Type B pancreatic cell (in vitro differentiated cells): ENCODE measurements at places on chromosomes 5 and 9.

GRCh38 chr9:72931437-72931836, 21.4 kb downstream of the ALDH1A1 start:
- DNase-seq = no peak

GRCh38 chr5:179836225-179837019, 15.7 kb downstream of the SQSTM1 start:
- no peak for DNase-seq

DNA sequence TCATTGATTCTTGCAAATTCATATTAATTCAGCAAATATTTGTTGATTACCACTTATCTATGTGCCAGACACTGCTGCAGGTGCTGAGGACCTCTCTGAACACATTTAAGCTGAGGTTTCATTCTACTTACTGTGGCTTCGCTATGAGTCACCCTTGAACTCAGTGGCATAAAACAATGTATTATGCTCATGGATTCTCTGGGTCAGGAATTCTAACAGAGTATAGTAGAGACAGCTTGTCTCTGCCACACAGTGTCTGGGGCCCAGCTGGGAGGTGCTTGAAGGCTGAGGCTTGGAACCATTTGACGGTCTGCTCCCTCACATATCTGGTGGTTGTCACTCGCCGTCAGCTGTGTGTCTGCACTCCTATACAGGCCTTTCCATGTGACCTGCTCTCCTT, 124.3 kb upstream of the NR3C1 start:
- no peak for DNase-seq

DNA sequence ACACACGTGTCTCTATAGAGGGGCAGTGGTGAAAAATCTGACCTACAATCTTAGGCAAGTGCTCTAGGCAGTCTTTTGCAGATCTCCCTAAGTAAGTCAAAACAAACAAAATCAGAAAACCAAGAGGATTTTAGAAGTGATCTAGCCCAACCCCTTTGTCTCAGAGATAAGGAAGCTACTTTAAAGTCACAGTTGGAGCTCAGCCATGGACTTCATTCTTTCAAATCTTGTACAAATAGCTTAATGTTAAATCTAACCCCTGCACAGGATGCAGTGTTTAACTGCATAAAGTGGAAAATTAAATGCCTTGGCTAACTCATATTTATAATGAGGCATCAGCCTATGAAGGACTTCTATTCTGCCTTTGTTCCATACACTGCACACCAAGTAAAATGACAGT, 135.1 kb upstream of the RFX3 start:
- DNase-seq = no peak

- no peak for DNase-seq
Measured at GRCh38 chr9:19379283-19379682, 753 bp downstream of the RPS6 start.

GRCh38 chr5:903756-904096, 11.0 kb downstream of the TRIP13 start:
- no peak for DNase-seq

DNA sequence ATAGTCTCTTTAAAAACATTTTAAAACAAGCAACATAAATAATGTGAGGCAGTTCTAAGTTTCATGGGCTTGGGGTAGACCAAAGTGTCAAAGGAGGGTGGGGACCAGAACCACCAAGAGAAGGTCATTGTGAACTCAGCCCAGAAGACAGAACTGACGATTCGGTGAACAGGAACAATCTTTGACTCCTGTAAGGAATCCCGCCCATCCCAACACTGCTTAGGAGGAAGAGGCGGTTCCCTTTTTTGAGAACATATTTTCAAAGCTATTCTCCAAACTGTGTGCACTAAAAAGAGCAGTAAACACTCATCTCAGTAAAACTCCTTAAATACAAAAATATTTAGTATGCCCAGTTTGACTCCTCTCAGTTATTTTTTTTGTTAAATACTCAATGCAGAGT, 176.5 kb upstream of the TLE4 start:
- DNase-seq = no peak

DNA sequence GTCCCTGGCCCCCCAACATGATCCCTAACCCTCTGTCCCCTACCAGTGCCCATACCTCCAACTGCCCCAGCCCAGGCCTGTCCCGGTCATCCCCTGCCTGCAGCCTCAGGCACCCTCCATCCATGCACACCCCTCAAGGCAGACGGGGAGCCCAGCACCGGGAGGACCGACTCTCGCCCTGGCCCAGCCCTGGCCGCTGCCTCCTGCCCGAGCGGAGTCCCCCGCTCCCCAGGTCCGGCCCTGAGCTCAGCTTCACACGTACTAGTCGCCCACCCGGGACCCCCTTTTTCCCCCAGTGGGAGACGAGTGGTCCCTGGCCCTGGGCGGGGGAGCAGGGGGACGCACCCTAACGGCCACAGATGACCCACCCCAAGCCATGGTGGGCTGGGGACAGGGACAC, 49.0 kb upstream of the UBAC1 start:
- no peak for DNase-seq

GRCh38 chr9:110835404-110835803, 166.8 kb downstream of the MUSK start:
- DNase-seq = no peak

DNA sequence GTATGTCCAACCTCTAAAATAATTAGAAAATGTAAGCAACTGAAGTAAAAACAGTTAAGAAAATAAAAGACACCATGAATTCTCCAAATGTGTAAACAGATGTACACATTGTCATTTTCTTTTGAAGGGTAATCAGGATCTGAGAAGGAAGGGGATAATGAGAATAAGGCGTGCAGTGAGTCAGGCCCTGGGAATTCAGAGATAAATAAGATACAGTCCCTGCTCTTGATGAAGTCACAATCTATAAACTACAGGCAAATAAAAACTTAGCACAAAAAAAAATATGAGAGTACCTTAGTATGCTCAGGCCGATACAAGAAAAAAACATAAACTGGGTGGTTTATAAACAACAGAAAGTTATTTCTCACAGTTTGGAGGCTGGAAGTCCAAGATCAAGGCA, 315.3 kb downstream of the DNAH5 start:
- no peak for DNase-seq

- DNase-seq = no peak
Measured at GRCh38 chr5:102796498-102796897, 41.4 kb downstream of the PAM start.

DNA sequence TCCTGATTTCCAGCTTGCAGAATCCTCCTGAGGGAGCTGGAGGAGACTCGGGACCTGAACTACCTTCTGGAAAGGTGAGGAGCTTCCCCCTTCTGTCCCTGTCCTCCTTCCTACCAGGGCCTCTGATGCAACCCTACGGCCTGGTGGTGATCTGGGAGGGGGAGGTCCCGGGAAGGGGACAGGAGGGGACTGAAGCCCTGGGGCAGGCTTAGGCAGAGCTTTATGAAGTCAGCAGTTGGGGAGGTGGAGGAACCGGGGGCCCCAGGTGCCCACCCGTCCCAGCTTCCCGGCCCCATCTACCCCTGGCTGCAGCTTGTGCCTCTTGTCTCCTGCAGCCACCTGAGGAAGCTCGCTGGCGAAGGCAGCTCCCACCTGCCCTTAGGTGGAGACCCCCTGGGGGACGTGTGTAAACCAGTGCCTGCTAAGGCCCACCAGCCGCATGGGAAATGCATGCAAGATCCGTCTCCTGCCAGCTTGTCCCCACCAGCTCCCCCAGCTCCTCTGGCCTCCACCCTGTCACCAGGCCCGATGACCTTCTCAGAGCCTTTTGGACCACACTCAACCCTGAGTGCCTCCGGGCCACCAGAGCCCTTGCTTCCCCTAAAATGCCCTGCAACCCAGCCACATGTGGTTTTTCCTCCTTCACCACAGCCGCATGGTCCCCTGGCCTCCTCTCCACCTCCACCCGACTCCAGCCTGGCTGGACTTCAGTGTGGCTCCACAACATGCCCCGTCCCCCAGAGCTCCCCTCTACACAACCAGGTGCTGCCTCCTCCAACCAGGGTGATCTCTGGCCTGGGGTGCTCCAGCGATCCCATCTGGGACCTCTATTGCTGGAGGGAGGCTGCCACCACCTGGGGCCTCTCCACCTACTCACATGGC, 2.1 kb downstream of the SPATA31E1 start:
- DNase-seq = peak; percentile 56

GRCh38 chr9:114081441-114082016, 3.4 kb upstream of the AMBP start:
- DNase-seq = no peak

DNA sequence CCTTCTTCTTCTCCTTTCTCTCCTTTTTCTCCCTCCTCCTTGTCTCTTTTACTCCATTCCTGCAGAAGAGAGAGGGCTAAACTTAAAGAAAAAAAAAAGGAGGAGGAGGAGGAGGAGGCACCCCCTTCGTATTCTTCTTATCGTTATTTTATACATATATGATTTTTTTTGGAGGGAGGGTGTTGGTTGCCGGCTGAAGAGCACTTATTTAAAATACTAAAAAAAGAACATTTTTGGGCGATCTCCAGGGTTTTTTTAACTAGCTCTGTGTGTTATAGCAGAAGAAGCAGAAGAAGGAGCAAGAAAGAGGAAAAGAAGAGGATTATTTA, 381 bp downstream of the NR2F1 start:
- DNase-seq = no peak

DNA sequence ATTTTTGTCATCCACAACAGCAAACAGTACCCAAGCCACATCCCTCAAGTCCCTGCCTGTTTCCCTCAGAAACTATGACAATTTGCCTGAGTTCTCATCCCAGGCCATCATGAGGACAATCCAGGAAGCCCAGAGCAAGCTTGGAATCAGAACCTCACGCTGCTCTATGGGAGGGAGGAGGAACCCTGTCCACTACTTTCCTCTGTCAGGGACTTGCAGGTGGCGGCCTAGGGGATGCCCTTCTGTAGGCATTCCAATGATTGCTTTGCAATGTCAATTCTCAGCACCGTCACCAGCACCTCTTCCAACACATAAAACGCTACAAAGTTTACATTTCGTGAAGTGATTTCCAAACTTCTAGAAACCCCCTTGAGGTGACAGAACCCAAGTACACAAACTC, 170.4 kb upstream of the FSTL4 start:
- peak; percentile 42 for DNase-seq

DNA sequence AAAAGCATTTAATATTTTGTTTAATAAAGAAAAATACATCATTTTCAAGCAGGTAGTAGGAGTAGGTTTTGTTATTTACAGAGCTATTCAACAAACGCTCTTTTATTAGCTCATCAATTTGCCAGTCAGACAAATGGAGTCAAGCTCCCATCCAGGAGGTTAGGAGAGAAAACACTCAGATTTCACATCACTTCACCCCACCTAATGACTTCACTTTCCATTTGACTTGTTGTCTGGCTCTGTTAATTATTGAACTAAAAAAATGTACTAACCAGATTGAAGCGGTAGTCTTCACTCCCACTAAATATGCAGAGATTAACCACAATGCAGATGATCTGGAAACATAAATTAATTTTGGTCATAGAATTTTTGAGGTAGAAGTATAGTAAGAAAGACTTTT, 193.6 kb upstream of the VCAN start:
- no peak for DNase-seq

DNA sequence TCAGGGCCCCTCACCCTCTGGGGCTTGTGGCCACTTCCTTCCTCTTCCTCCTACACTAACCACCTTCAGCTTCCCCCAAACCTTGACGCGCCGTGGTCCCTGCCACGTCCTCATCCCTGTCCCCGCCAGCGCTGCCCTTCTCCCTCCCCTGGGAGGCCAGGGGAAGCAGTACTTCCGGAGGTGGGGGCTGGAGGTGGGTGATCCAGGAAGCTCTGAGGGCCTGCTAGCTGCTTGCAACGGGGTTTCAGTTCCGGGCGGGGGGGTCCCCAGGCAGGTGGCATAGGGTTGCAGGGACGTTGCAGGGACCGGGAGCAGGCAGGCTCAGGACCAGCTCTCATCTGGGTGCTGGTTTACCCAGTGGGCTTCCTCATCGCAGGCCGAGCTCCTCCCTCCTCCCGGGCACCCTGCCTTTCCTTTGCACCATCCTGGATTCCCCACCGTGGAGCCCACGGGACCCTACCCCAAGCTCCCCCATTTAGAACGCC, 70.0 kb downstream of the RXRA start:
- no peak for DNase-seq

- DNase-seq = no peak
Measured at GRCh38 chr5:95959888-95960666, 1.6 kb downstream of the ELL2 start.

DNA sequence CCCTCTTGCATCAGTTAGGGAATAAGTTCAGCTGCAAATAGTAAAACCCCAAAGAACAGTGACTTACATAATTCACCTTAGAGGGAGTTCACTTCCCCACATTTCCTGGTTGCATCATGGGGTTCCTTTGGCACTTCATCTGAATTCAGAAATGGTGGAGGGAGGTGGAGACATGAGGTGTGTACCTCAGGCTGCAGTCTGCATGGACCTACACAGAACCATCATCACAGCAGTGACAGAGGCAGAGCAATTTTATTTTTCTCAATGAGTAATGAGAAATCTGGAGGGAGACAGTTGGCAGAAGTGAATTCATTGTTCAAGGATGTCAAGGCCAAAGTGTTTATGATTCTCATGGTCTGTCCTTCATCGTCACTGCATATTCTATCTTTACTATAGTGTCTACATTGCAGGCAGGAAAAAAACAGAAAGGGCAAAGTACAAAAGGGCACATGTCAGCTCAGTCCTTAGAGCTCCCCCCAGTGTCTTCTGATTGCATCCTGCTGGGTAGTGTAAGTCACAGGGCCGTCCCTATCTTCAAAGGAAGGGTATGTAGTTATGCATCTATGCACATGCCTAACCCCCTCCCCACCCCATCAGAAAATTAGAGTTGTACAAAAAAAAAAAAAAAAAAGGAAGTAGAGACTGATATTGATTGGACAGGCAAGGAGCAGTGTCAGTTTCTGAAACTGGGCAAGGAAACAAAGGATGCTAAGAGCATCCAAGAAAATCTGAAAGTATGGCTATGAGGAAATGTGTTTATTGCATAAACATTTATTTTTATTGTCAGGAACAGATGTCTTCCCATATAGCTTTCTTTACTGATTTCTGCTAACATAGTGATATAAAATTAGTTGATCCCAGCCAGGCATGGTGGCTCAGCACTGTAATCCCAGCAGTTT, 132.7 kb upstream of the APC start:
- no peak for DNase-seq

DNA sequence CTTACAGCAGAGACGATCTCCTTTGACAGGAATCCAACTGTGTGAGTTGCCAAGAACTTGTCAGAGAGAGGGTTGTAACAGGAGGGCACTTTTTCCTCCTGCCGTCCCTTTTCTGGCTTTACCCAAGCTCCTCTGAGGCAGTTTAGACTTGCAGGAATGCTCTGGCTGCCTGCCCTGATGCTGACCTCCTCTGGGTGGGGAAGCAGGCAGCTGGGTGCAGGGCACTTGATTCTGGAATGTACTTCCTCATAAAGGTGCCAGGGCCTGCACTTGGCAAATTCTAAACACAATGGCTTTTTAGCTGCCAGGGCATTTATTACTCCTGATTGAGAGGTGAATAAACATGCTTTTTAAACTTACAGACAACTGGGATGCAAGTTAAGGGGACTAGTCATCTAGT, 190.4 kb downstream of the EPB41L4A start:
- DNase-seq = no peak

DNA sequence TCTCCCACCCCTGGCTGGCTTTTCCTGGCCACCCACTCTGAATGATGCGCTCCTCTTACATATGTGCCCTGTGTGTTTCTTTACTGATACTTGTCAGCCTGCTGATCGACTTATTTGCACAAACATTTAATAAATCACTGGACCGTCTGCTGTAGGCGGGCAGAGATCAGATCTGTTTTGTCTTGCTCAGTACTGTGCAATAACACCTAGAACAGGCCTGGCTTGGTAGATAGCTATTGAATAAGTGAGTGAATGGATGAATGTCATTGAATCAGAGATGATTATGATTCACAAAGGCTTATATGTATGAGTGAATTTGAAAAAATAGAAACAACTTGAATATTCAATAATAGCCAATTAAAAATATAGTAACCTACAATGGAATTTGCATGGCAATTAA, 165.1 kb downstream of the RGS3 start:
- DNase-seq = no peak
